ENCODE measurements at places on chromosomes 6 and 20. TPM values are rescaled to one million over a fixed set of nuclear protein-coding genes. Genes with fewer than 3 reads are reported as not detected.

The ZNF165 gene
- polyA plus RNA-seq, result 0.31 TPM

The SLC25A27 gene
- polyA plus RNA-seq, result 11.0 TPM

The SNX9 gene
- polyA plus RNA-seq, result 49.4 TPM

The MCHR2 gene
- not detected for polyA plus RNA-seq

The MLN gene
- polyA plus RNA-seq, result not detected

The GSTA4 gene
- 19.5 TPM for polyA plus RNA-seq

The SH3BGRL2 gene
- 25.4 TPM for polyA plus RNA-seq

The TGM3 gene
- polyA plus RNA-seq, result 0.46 TPM

The TFAP2C gene
- 0.70 TPM for polyA plus RNA-seq

The BTBD3 gene
- polyA plus RNA-seq, result 7.2 TPM

The NOTCH4 gene
- 11.7 TPM for polyA plus RNA-seq

The SIRPG gene
- 0.56 TPM for polyA plus RNA-seq

Data from adipose tissue (tissue), 3 donors.